Endothelial cell (in vitro differentiated cells): ENCODE measurements at places on chromosomes 7 and 10.

- no peak overlapping the region for H3K4me3 ChIP-seq
- no peaks in the 10 kb centered on the region for H3K36me3 ChIP-seq
- H3K27ac ChIP-seq: peak overlapping the region; percentile 27
- peak; percentile 46 for DNase-seq
- H3K27me3 ChIP-seq: peaks cover 2% of the 10 kb centered on the region
- peaks cover 6% of the 10 kb centered on the region for H3K4me1 ChIP-seq
These were observed 525.7 kb downstream of the KCNMA1 start for GRCh38 chr10:77111611-77112550.

DNA sequence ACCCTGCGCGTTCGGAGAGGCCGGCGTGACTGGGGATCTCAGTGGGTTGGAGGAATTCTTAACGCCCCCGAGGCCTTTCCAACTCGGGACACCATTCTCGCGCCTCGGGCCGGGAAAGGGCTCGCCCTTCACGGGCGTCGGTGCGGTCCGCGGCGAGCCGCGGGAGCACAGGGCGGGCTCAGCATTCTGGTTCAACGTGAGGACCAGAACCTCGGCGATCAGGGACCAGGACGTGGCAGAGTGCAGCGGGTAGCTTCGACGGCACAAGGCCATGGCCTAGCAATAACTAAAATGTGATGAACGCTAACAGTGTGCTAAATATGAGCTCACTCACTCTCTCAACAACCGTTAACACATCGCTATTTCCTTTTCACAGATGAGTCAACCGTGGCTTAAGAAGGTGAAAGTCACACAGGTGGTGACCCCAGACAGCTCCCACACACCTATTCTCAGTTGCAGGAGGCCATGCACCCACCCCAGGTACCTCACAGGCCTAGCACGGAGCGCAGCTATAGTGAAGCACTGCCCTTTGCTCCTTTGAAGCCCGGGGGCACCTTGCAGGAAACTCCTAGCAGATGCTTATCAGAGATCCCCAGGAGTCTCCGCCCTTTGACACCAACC, 4.5 kb upstream of the EMX2 start:
- no peak overlapping the region for H3K4me3 ChIP-seq
- H3K27ac ChIP-seq: no peak overlapping the region
- H3K36me3 ChIP-seq: peaks cover 2% of the 10 kb centered on the region
- DNase-seq: no peak
- peaks cover 25% of the 10 kb centered on the region for H3K27me3 ChIP-seq

GRCh38 chr10:62895063-62895462, 78.9 kb upstream of the EGR2 start:
- H3K4me3 ChIP-seq: no peak overlapping the region
- DNase-seq: no peak
- H3K36me3 ChIP-seq: no peaks in the 10 kb centered on the region

GRCh38 chr7:21330462-21331178, 97.3 kb upstream of the SP4 start:
- H3K4me1 ChIP-seq: no peaks in the 10 kb centered on the region
- H3K4me3 ChIP-seq: no peak overlapping the region
- no peak overlapping the region for H3K27ac ChIP-seq

GRCh38 chr7:141671705-141672496, 30.1 kb downstream of the DENND11 start:
- peaks cover 4% of the 10 kb centered on the region for H3K27me3 ChIP-seq
- no peak for DNase-seq
- peaks cover 58% of the 10 kb centered on the region for H3K4me1 ChIP-seq

- peak; percentile 97 for DNase-seq
- peak within 1 kb of the TSS; percentile 99 for H3K27ac ChIP-seq
- H3K27me3 ChIP-seq: peaks cover 5% of the 10 kb centered on the region
- H3K36me3 ChIP-seq: peaks cover 7% of the 10 kb centered on the region
- H3K4me3 ChIP-seq: peak within 1 kb of the TSS; percentile 99
- H3K4me1 ChIP-seq: peaks cover 8% of the 10 kb centered on the region
These were observed at the start of gene UBE2H for GRCh38 chr7:129952653-129953560. Gene UBE2H (minus strand): TSS chr7:129952960. CDS start chr7:129952555, 405 bp downstream.

DNA sequence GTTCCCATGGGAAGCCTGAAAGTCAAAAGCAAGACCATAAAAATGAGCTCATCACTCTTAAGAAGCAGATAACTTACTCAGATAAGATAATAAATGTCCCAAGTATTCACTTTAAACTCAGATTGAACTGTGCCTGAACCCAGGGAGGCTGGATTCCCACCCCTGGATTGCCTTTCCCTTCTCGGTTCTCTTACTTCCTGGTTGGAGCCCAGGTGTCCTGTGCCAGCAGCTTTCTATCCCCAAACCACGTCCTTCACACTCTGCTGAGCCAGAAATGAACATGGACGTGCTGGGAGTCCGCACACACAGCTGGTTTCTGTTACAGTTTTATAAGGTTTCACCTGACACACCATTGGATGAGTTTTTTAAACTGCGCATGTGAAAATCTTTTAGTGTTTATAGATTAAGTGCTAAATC, 636.2 kb upstream of the IGFBP3 start:
- no peaks in the 10 kb centered on the region for H3K4me1 ChIP-seq
- no peak for DNase-seq
- no peak overlapping the region for H3K4me3 ChIP-seq
- no peaks in the 10 kb centered on the region for H3K36me3 ChIP-seq
- H3K27me3 ChIP-seq: peaks cover 3% of the 10 kb centered on the region

DNA sequence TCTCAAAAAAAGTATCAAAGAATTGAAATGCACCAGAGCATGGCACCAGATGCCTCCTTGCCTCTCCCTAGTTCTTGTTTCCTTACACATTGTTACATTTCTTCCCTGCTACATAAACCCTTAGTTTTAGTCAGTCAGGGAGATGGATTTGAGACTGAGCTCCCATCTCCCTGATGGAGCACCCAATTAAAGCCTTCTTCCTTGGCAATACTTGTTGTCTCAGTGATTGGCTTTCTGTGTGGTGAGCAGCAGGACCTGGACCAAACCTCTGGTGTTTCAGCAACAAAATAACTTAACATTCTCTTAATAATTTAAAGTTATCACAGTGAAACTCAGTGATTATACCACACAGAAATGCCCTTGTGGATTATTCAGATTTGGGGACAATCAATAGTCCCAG, 26.9 kb downstream of the PPP1R3C start:
- H3K4me1 ChIP-seq: no peaks in the 10 kb centered on the region
- no peaks in the 10 kb centered on the region for H3K27me3 ChIP-seq
- no peak overlapping the region for H3K4me3 ChIP-seq
- no peak for DNase-seq

- no peak overlapping the region for H3K27ac ChIP-seq
- H3K4me3 ChIP-seq: peak overlapping the region; percentile 93
- H3K36me3 ChIP-seq: peaks cover 14% of the 10 kb centered on the region
- peaks cover 14% of the 10 kb centered on the region for H3K27me3 ChIP-seq
- H3K4me1 ChIP-seq: peaks cover 25% of the 10 kb centered on the region
- DNase-seq: no peak
These were observed 2.4 kb downstream of the OTUD1 start for GRCh38 chr10:23441251-23441650.

GRCh38 chr10:119222537-119222936, 15.2 kb downstream of the GRK5 start:
- H3K4me3 ChIP-seq: no peak overlapping the region
- H3K4me1 ChIP-seq: peaks cover 46% of the 10 kb centered on the region
- peak overlapping the region; percentile 33 for H3K27ac ChIP-seq
- no peak for DNase-seq
- H3K27me3 ChIP-seq: no peaks in the 10 kb centered on the region

DNA sequence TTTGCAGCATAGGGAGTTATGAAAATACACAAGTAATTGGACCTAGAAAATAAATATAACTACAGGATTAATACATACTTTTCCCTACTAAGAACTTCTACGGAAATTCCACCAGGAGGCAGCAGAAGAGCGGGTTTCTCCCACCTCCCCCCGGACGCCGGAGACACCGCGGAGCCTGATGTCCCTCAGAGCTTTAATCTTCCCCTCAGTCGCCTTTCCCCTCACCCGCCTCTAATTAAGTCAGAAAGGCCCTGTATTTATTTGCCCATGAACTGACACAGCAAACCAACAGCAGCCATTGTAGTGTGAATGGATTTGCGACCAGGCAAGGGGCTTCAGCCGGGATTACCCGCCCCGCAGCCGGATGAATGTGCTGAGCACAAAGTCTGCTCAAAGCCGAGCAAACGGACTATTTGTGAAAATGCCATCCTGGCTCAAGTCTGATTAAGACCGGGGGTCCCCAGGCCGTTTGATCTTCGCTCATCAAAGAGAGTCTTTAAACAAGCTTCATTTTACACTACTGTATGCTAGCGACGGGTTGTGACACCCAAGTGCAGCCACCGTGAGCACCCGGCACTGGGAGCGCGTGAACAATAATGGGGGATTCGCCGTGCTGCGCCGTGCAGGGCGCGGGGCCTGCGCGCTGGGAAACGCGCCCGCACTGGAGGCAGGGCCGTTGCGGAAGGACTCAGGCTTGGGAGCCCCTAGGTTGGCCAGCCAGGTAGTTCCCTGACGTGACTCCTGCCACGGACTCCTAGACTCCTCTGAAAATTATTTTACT, 5.6 kb upstream of the DKK1 start:
- no peak overlapping the region for H3K27ac ChIP-seq
- peak; percentile 63 for DNase-seq
- peaks cover 11% of the 10 kb centered on the region for H3K4me1 ChIP-seq

- peaks cover 10% of the 10 kb centered on the region for H3K27me3 ChIP-seq
- H3K36me3 ChIP-seq: peaks cover 12% of the 10 kb centered on the region
- no peaks in the 10 kb centered on the region for H3K4me1 ChIP-seq
These were observed 29.9 kb downstream of the ZNF783 start for GRCh38 chr7:149291781-149292461.

DNA sequence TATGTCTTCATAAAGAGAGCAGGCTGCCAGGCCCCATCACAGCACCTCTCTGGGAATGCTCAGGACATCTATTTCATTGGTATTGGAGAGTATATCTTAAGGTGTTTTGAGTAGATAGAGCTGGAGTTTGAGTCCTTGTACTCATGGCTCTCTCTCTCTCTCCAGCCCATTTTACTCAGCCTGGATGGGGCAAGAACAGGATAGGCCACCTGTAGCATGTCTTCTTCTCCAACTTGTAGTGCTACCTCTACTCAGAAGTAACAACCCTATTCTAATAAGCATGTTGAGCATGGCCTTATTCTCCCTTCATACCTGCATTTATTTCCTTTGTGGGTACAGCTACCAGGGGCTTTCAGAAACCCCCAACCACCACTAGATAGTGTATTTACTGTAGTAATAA, 21.9 kb downstream of the PRLHR start:
- no peaks in the 10 kb centered on the region for H3K36me3 ChIP-seq
- H3K4me1 ChIP-seq: no peaks in the 10 kb centered on the region
- H3K27me3 ChIP-seq: no peaks in the 10 kb centered on the region
- no peak overlapping the region for H3K4me3 ChIP-seq
- no peak for DNase-seq

GRCh38 chr7:87127019-87127418, 25.2 kb upstream of the DMTF1 start:
- H3K4me3 ChIP-seq: no peak overlapping the region
- H3K27me3 ChIP-seq: no peaks in the 10 kb centered on the region
- H3K4me1 ChIP-seq: peaks cover 19% of the 10 kb centered on the region
- no peak overlapping the region for H3K27ac ChIP-seq
- H3K36me3 ChIP-seq: no peaks in the 10 kb centered on the region

DNA sequence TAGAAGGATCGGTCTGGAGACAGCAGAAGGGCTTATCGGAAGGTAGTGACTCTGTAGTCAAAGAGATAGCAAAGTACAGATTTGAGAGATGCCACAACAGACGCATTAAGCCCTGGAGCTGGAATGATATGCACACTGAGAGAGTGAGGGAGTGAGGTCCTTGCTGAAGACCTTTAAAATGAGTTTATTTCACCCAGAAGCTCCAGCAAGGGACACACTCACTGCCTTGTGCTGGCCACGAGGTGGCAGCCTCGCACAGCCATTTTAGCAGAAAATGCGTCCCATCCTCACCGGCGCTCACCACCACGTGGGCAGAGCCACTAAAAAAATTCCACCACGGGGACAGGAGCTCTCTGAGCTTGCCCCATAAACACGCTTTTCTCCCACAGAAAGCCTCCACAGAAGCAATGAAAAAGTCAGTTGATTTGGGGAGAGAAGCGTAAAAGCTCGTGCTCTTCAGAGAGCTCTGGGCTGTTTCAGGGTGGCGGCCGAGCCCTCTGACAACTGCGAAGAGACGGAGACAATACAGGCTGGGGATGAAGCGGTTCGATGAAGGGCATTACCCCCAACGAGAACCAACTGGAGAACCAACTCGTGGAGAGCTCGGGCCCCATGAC, 163.0 kb upstream of the KLF14 start:
- no peaks in the 10 kb centered on the region for H3K36me3 ChIP-seq
- no peak overlapping the region for H3K27ac ChIP-seq
- DNase-seq: peak; percentile 70

GRCh38 chr10:24254180-24254579, 45.2 kb downstream of the KIAA1217 start:
- H3K4me3 ChIP-seq: peak overlapping the region; percentile 34
- H3K4me1 ChIP-seq: peaks cover 47% of the 10 kb centered on the region
- peaks cover 19% of the 10 kb centered on the region for H3K36me3 ChIP-seq
- H3K27me3 ChIP-seq: no peaks in the 10 kb centered on the region
- H3K27ac ChIP-seq: no peak overlapping the region

DNA sequence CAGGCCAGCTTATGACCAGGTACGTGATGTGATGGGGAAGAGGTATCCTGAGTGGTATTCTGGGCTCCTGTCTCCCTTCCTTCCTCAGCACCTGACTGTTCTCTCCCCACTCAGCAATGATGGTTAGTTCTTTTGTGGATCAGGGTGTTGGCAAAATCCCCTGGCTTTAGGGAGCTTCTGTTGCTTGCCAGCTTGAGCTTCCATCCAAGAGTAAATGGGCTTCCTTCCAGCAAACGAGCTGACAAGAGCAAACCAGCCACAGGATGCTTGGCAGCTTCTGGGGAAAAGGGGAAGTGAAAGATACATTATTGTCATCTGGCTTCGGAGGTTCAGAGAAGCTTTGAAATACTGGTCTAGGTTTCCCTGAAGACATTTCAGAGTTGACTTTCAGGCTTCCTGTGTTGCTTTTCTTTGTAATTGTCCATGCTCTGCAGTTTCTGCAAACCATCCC, 5.2 kb downstream of the DUSP5 start:
- DNase-seq: no peak
- no peak overlapping the region for H3K27ac ChIP-seq
- peaks cover 26% of the 10 kb centered on the region for H3K36me3 ChIP-seq
- H3K4me1 ChIP-seq: peaks cover 85% of the 10 kb centered on the region
- peaks cover 14% of the 10 kb centered on the region for H3K27me3 ChIP-seq

DNA sequence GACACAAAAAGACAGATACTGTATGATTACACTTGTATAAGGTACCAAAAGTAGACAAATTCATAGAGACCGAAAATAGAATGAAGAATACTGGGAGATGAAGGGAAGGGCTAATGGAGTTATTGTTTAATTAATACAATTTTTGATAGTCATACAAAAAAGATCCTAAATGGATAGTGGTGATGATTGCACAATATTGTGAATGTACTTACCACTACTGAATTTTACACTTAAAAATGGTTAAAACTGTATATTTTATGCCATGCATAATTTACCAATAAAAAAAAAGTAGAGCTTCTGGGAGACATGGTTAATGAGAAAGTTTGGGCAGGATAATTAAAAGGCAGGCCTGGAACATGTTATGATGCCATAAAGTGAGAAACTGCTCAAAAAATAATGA, 119.0 kb downstream of the ZPBP start:
- no peaks in the 10 kb centered on the region for H3K27me3 ChIP-seq
- no peaks in the 10 kb centered on the region for H3K4me1 ChIP-seq
- no peaks in the 10 kb centered on the region for H3K36me3 ChIP-seq
- DNase-seq: no peak

GRCh38 chr10:4051641-4052151, 266.7 kb upstream of the KLF6 start:
- H3K27ac ChIP-seq: no peak overlapping the region
- peaks cover 9% of the 10 kb centered on the region for H3K4me1 ChIP-seq
- no peaks in the 10 kb centered on the region for H3K36me3 ChIP-seq
- DNase-seq: no peak

GRCh38 chr10:116254422-116255155, 18.4 kb downstream of the GFRA1 start:
- H3K4me3 ChIP-seq: no peak overlapping the region
- no peak overlapping the region for H3K27ac ChIP-seq
- DNase-seq: no peak
- H3K36me3 ChIP-seq: no peaks in the 10 kb centered on the region
- H3K27me3 ChIP-seq: peaks cover 5% of the 10 kb centered on the region
- H3K4me1 ChIP-seq: peaks cover 11% of the 10 kb centered on the region
